ENCODE measurements at places on chromosomes 16 and 17.
A peak's percentile ranks its signal among the peaks of the same experiment; 100 is the strongest.

DNA sequence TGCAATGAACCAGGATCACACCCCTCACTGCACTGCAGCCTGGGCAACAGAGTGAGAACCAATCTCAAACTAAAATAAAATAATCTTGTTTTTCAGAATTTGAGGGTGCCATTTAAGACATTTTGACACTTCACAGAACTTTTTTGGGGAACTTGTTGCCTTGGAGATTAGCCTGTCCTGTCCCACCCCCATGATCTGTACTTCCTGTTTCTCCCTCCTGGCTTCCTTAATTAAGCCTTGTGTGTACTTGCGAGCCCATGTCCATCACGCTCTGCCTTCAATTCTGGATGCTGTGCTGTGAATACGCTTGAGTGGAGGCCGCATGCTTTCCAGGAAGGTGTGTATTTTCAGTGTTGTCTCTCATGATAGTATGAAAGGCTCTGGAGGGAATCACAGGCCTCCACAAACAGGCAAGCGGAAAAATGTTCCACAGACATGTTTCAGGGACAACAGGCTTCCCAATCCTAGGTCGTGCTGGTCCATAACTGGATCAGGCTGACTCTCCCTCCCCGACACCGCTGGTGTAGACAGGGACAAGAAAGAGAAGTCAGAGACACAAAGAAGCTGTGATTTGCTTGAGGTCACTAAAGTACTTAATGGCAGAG is 56.9 kb downstream of the NOS2 start:
- DNase-seq: no peak

GRCh38 chr17:82086941-82087906 is 10.8 kb downstream of the FASN start:
- DNase-seq: no peak

- DNase-seq: no peak
Measured at GRCh38 chr16:75589306-75589705, 23.1 kb downstream of the GABARAPL2 start.

GRCh38 chr17:13320046-13320785 is 281.5 kb downstream of the HS3ST3A1 start:
- DNase-seq: no peak

DNA sequence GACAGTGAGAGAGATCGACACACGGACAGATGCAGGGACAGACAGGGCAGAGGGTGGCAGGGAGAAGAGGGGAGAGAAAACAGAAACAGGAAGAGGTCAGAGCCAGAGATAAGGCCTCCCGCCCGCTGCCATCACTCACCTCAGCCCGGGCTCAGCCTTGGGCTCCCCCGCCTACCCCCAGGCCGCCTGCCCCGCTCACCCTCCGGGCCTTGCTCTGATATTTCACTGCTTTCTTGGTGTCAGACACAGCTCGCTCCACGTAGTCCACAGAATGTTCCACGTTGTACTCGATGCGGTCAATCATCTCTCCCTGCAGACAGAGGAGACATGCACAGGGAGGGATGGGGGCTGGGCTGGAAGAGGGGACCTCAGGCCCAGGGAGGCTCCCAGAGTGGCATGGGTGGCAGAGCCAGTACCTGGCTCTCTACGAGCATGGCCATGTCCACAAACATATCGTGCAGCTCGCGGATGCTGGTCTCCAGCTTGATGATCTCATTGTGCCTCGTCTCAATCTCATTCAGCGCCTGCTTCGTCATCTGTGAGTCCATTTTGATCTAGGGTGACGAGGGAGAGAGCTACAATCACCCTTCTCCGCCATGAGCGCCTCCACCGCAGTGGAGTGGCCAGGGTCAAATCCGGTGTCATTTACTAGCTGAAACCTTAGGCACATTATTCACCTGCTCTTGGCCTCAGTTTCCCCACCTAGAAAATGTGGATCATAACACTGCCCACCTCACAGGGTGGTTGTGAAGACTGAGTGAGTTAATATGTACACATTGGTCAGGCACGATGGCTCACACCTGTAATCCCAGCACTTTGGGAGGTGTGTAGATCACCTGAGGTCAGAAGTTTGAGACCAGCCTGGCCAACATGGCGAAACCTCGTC is 8.2 kb downstream of the HSD3B7 start:
- no peak for DNase-seq

- no peak for DNase-seq
Measured at GRCh38 chr16:31109622-31110021, 1.4 kb downstream of the BCKDK start.

GRCh38 chr16:58389724-58390123 is 2.5 kb upstream of the GINS3 start:
- no peak for DNase-seq

- no peak for DNase-seq
Measured at GRCh38 chr16:86869288-86870022, 291.1 kb downstream of the FOXL1 start.

GRCh38 chr16:75929046-75929445 is 202.8 kb upstream of the CPHXL start:
- no peak for DNase-seq

DNA sequence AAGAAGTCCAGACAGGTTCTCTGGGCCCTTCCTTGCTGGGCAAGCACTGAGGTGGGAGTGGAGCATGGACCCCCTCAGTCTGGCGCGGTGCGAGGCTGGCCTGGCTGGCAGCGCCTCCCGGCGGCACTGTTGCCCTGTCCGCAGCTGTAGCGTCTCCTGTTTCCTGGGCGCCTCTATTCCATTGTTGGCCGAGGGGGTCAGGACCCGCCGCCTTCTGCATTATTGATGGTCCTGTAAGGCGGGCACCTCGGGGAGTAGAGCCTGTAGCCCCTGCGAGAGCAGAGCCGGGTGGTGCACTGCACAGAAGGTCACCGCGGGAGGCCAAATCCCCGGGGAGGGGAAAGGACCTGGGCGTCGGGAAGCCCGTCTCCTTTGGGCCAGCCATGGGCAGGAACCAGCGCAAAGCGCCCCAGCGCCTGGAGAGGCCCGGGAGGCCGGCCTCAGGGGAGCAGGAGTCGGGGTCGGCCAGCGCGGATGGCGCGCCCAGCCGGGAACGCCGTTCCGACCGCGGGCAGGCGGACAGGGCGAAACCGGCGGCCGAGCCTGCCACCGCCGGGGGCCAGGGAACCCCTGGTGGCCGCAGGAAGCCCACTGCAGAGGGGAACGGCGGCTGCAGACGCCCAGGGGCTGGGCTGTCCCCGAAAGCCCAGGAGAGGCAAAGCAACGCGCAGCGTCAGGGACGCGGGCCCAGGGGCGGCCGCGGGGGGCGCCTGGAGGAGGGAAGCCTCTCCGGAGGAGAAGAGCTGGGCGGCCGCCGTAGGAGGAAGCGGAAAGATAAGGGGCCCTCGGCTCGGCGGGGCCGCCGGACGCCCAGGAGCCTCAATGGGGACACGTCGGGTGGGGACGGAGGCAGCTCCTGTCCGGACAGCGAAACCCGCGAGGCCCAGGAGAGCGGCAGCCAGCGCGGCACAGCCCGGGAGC is at the start of gene MYO15B:
Gene MYO15B (plus strand): TSS at position 126 of the 921 bp plus-strand sequence. CDS start 258 bp downstream, at position 384.
- DNase-seq: peak; percentile 57

- DNase-seq: no peak
Measured at GRCh38 chr17:81831957-81832607, 1.0 kb downstream of the MCRIP1 start.

- no peak for DNase-seq
Measured at GRCh38 chr17:8912084-8912981, 44.9 kb upstream of the PIK3R6 start.

DNA sequence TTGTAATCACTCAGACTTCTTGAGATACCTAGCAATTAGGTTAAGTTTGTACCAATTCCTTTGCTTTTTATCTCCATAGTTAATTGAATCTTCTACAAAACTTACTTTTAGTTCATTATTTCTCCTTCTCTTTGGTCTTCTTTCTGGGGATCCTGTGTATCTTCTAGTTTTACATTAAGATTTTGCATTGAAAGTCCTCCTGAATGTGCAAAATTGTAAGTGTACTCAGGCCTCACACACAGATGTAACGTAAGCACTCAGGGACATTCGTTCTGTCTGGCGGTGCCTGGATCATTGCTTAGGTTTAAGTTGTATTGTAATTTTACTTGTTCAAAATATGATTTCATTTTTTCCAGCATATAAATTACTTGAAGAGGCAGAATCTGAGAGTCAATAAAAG is 222.6 kb upstream of the CPHXL start:
- no peak for DNase-seq

- no peak for DNase-seq
Measured at GRCh38 chr17:69625474-69625873, 211.0 kb downstream of the MAP2K6 start.

- DNase-seq: no peak
Measured at GRCh38 chr17:61476476-61477203, 24.4 kb downstream of the TBX4 start.

DNA sequence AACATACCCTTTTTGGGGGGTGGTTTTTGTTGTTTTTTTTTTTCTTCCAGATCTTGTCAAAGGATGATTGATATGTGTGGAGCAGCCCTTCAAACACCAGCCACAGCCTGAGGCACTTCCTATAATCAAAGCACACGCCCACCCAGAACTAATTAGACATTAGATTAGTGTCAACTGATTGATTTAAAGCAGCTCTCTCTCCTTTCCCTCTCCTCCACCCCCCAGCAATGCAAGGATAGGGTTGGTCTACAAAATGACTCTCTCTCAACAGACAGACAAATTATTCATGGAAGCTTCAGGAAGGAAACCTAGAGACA is 250.3 kb upstream of the SOX9 start:
- peak; percentile 9 for DNase-seq

- DNase-seq: no peak
Measured at GRCh38 chr17:59616253-59616920, 3.3 kb upstream of the CLTC start.

GRCh38 chr17:57256708-57257112 is 387 bp downstream of the MSI2 start:
- DNase-seq: no peak

GRCh38 chr17:38609280-38610031 is 3.7 kb upstream of the SRCIN1 start:
- DNase-seq: no peak

GRCh38 chr16:4866586-4866985 is 19.3 kb downstream of the UBN1 start:
- no peak for DNase-seq

DNA sequence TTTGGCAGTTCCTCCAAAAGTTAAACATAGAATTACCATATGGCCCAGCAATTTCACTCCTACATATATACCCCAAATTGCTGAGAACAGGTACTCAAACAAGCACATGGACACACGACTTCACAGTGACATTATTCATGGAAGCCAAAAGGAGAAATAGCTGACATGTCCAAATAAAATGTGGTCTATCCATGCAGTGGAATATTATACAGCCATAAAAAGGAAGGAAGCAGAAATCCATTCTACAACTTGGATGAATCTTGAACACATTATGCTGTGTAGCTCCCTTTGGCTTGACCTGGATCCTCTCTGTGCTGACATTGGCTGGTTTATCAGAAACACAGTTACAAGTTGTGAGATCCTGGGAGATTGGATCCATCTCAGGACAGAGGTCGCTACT is 370.9 kb upstream of the EEF2KMT start:
- DNase-seq: no peak

DNA sequence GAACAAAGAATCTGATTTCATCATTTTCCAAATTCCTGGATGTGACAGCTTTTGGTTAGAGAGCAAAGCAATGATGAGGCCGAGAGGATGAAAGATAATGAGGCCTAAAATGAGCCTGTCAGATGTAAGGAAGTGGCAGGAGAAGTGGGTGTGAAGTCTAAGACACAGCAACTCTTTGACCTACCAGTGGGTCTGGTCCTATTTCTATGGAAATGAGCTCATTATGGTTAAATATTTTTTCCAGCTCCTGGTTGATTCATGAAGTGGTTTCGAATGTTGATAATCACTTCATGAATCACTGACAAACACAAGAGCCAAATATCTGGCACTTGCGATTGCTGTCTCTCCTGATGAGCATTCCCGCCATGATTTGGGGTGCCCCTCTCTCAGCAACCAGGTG is 273.3 kb upstream of the CDH5 start:
- DNase-seq: no peak

DNA sequence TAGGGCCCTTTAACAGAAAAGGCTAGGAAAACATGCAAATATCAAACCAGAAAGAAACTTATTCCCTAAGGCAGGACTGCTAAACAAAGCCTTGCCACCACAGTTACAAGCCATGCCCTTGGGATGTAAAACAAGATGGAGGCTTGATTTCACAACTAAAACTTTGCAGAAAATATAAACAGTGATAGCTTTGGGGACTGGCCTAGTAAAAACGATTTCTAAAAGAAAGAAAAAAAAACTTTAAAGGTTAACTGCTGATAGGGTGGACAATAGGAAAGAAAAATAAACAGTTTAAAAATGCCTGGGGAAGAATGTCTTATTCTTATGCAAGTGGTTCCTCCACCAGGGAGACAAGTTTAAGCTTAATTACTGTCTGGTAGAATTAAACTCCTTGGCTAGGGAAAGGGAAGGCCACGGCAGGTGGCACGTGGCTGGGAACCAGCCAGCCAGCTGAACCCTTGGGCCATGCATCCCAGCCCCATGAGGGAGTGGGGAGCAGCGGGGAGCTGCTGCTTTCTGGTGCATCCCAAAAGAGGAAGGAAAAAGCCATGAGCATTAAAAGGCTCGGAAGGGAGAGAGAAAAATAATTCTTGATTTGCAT is 10.7 kb upstream of the TMC5 start:
- DNase-seq: no peak

GRCh38 chr16:35305476-35305875 is 1846.1 kb downstream of the TP53TG3F start:
- no peak for DNase-seq

GRCh38 chr16:55322327-55322726 is 1.7 kb upstream of the IRX6 start:
- no peak for DNase-seq

GRCh38 chr17:82101767-82102679 is 4.0 kb upstream of the FASN start:
- DNase-seq: no peak

GRCh38 chr17:35537601-35538141 is at the start of gene SLFN12L:
SLFN12L (minus strand) TSS chr17:35537678; CDS start chr17:35522364, 15,314 bp downstream.
- no peak for DNase-seq

- DNase-seq: peak; percentile 67
Measured at GRCh38 chr17:19376811-19377210, 1.5 kb upstream of the MAPK7 start.

GRCh38 chr17:7060165-7060891 is 16.4 kb upstream of the SLC16A11 start:
- DNase-seq: no peak

- no peak for DNase-seq
Measured at GRCh38 chr17:40474419-40475002, 26.9 kb downstream of the TNS4 start.

DNA sequence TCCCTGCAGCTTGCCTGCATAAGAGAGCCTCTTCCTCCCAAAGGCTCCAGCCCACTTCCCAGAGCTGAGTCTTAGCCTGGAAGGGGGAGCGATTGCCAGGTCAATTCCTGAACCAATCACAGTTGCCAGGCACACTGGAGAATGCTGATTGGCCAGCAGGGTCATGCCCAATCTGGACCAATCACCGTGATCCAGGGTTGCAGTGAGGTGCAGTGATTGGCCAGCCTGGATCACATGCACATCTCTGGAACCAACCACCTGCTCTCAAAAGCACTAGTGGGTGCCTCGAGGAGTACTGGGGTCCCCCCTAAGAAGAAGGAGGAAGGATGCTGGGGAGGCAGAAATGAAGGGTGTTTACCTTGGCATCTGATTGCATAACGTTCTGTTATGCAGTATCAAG is 18.4 kb downstream of the NAGPA start:
- DNase-seq: no peak

Measured in NCI-H1105 treated with DMSO at 0.1 percent for 48 hours (cell line).